ENCODE measurements at places on chromosomes 2 and 18. TPM values are rescaled to one million over a fixed set of nuclear protein-coding genes. Genes with fewer than 3 reads are reported as not detected.

Gene TBR1
- total RNA-seq, result not detected

Gene VSNL1
- total RNA-seq, result 0.29 TPM

Gene DNAJC5G
- not detected for total RNA-seq

Gene TP53I3
- 88.3 TPM for total RNA-seq

Gene L3MBTL4
- total RNA-seq, result not detected

Gene FBLN7
- 0.29 TPM for total RNA-seq

Gene KLHL41
- total RNA-seq, result 9.8 TPM

Gene STPG4
- total RNA-seq, result 0.17 TPM

Gene ANKRD30BL
- total RNA-seq, result not detected

Gene REEP1
- 0.15 TPM for total RNA-seq

Gene HRH4
- total RNA-seq, result under 0.01 TPM

Gene RND3
- total RNA-seq, result 413 TPM

Gene DLX1
- 0.15 TPM for total RNA-seq

Gene PPP1R1C
- 2.2 TPM for total RNA-seq

Gene TXNL4A
- total RNA-seq, result 30.3 TPM
